ENCODE measurements at places on chromosomes 11 and 22.
A peak's percentile ranks its signal among the peaks of the same experiment; 100 is the strongest.

- no peak for DNase-seq
These were observed 347.9 kb upstream of the NCAM1 start for GRCh38 chr11:112613051-112613972.

- no peak for DNase-seq
These were observed 16.3 kb upstream of the OR5F1 start for GRCh38 chr11:56010716-56011115.

- DNase-seq, result no peak
These were observed 4.8 kb downstream of the DIXDC1 start for GRCh38 chr11:111941963-111942362.

- no peak for DNase-seq
These were observed 148.5 kb downstream of the GRIK4 start for GRCh38 chr11:120660024-120660565.

DNA sequence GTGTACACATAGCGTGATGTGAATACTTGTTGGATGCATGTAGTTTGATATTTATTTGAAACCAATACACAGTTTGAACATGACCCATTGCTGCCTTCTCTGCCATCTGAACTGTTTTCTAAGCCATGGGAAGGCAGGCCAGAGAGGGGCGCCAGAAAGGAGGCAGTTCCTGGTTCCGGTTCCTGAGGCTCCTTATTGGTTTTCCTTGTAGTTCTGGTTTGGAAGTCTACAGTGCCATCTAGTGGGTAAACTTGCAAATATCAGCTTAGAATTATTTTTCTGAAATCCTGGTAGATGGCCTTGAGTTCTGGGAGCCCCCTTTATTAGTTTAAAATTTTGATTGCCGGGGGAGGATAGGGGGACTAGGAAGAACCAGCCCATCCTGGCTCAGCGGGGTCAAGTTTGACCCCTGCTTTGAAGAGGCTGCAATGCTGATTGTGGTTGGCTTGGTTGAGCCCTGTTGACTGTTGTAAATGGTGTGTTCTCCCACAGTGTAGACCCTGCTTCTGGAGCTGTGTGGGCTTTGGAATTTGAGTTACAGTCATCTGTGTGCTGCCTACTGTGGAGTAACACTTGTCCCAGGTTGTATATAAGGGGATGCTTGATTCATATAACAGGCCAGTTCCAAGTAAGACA, 48.4 kb downstream of the GRAMD1B start:
- peak; percentile 15 for DNase-seq

Data from T-helper 1 cell (primary cell).